ENCODE measurements at places on chromosomes 1 and 21.

DNA sequence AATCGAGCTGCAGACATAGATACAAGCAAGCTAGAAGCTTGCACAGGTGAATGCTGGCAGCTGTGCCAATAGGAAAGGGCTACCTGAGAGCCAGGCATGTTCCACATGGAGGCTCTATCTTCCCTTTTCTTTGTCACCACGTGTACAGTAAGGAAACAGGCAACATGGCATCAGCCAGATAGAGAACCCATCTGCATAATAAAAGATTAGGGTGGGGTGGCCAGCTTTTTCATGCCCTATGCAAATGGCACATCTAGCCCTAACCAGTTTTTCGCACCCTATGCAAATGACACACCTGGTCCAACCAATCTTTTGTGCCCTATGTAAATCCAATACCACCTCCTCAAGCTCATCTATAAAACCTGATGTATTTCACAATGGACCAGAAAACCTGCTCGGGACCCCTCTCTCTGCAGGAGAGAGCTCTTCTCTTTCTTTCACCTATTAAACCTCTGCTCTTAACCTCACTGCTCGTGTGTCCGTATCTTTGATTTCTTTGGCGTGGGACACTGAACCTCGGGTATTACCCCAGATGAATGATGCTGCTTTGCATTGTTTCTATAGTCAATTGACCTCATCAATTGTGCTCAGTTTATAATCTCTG lies 93.9 kb downstream of the SLC30A10 start:
- DNase-seq: no peak

DNA sequence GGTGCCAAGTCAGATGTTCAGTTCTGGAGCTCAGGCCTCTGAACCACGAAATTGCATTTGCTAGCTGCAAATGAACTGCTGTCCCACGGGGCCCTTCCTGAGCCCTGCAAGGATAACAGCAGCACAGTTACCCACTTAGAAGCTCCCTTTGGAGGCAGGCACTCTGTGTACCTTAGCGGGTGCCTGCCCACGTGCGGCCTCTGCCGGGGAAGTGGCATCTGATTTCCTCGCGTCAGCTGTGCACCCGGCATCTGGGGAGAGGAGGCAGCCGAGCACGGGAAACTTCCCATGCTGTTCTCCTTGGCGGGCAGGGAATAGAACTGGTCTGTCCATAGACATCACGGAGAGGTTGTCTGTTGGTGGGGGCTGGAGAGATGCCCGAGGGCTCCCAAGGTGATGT lies 148.0 kb upstream of the C1orf174 start:
- DNase-seq: no peak

DNA sequence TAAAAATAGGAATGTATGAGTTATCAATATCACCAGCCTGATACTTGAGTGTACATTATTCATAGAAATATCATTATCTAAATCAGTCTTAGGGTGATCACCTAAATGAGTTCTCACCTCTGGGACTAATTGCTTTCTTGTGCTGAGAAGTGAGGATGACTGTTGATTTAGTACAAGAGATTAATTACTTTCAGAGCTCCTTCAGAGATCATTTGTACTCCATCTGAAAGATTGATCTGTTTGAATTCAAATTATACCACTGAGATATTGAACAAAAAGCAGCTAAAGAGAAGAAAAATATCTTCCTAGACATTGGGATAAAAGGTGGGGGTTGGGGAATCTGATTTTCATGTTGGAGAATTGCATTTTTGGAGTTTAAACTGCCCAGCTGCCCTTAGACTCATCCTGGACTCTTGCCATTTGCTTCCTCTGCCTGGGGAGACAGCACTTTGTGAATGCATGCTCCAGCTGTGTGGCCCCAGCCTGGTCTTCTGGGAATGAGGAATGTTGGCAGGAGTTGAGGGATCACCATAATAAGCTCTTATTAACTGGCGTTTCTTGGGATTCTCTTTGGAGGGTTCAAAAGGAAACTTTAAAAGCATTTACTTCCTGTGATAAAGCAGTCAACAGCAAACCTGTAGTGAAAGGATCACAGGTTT lies 19.7 kb upstream of the PGBD2 start:
- DNase-seq: no peak

DNA sequence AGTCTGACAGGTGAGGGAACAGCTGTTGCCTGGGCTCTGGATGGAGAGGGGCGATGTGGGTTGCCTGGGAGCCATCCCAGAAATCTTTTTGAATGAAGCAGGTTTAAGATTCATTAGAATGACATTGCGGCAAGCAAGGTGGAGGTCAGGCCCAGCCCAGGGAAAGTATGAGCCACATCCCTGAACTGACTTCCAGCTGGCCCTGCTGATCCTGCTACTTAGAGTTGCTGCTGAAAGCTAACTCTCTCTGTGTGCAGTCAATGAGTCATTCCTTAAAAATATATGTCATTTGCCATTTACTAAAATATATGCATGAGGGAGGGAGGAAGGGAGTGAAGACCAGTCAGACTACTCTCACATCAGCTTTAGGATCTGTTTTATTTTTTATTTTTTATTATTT lies 54.3 kb upstream of the RAB3GAP2 start:
- DNase-seq: no peak

DNA sequence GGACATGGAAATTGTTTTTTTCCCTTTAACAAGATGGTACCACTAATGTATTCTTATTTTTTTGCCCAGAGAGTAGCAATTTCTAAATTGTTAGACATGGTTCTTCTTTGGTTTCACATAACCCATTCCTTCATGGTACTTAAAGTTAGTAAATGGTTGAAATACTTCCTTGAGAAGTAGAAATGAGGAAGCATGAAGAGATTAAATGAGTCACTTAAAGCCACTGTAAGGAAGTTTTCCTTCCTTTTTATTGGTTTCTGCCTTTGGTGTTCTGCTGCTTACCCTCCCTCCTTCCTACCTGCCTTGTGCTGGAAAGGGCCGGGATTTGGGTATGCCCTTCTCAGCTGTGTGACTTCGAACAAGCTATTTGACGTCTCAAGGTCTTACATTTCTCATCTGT lies 101.0 kb downstream of the KIF26B start:
- DNase-seq: no peak

DNA sequence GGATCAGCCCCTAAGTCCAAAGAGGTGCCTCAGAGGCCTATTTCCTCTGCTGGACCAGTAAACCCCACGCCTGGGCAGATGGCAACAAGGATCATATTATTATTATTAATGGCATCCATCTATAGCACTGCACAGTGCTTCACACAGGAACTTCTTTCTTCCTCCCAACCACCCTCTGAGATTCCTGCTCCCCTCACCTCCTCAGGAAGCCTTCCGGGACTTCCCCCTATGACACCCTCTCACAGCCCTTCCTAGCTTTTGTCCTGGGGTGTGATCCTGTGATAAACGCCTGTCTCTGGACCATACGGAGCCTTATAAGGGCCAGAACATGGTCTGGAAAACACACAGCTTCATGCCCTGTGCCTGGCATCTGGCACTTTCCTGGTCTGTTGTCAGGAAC lies 3.2 kb downstream of the FBXO2 start:
- no peak for DNase-seq

DNA sequence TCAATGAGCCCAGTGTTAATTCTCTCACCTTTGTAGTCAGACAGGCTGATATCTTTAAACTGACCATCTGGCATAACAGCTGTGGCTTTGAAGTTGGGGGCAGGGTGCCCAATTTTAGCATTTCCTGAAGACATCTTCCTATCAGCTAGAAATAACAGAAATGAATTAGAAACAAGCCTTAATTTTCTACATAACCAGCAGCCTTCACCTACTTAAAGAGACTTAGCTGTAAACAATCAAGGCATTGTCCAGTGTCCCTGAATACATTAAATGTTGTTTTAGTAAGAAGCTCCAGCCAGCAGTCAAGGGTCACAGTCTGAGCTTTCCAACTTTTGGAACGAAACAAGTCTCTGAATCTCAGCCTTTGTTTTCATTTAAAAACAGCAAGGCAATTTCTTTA lies 2.8 kb downstream of the PRDX1 start:
- no peak for DNase-seq

GRCh38 chr21:46048926-46049889 lies 48.7 kb upstream of the COL6A2 start:
- no peak for DNase-seq

DNA sequence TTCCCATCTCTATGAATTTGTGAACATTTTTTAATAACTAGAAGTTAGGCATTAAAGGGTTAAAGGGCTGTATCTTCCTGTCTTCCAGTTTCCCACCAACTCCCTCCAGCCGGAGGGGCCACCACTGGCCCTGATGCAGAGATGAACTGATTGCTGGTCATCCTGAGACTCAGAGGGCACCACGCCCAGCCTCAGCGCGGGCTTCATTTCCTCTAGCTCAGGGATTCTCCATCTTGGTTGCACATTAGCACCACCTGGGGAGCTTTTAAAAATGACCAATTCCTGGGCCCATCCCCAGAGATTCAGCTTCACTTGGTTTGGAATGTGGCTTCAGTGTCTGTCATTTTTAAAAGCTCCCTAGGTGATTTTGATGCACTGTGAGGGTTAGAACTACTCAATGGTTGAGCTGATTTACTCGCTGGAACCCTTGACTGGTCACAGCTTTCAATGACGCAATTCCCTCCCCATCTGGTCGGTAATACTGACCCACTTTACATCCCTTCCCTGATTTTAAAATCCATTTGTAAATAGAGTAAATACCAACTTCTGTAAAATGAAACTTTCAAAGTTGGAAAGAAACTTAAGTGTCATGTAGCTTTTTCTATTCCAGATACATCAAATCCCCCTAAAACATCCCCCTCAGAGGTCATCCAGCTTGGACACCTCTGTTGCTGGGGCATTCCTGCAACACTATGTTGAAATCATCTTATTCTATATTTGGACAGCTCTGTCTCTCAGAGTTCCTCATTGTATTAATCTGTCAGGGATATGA lies 5.1 kb downstream of the NAV1 start:
- DNase-seq: no peak

DNA sequence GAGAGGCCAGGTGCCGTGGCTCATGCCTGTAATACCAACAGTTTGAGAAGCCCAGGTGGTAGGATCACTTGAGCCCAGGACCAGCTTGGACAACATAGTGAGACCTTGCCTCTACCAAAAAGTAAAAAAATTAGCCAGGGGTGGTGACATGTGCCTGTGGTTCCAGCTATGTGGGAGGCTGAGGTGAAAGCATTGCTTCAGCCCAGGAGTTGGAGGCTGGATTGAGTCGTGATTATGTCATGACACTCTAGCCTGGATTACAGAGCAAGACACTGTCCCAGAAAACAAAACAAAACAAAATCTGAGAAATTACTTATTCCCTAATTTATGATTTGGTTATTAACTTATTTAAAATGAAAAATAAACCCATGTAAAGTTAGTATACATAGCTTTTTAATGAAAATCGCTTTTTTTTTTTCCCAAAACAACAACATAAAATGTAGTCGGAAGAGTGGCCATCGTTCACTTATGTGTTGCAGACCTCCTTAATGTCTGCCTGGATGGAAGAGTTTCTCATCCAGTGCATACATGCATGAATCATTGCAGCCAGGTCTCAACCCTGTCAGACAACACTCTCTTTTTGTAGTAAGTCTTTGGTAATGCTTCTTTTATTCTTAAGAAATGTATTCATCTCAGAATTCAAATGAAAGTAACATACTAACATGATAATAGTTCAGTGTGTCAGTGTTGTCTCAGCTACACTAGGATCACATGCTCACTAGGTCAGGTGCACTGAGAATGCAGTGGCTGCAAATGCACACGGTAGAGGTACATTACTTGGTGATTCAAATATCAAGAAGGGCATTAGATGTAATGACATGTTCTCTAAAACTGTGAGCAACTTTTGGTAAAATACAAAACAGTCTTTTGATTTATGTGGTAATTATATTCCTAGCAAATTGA lies 28.0 kb downstream of the ITSN1 start:
- no peak for DNase-seq

DNA sequence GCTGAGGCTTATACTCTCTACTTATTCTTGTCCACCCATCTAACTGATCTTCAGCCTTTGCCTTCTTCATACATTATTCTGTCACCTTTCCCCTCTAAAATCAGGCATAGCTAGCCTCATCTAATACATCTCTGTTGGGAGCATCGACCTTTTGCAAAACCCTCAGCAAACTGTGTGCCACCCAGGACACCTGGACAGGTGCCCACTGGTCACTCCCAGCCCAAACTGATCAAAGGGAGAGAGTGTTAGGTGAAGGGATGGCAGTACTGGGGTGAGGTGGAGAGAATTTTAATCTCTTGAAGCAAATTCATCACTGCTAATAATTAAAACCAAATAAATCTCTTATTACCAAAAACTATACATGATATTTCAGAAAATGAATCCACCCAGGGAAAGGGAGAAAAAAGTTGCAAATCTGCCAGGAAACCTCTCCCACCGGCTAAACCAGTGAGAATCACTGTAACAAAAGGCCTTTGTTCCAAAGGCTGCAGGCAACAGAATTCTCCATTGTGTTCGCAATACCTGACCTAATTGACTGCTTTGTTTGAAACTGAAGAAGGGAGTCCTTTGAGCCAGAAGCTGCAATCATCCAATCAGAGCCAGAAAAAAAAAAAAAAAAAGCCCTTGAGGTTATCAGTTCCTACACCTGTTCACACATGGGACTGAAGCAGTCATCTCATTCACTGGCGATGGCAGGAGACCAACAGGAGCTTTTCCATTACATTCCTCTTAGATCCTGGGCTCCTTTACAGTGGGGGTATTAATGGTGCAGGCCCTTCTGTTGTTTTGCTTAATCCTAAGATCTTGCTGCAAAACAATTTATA lies 172.6 kb downstream of the APP start:
- no peak for DNase-seq

GRCh38 chr1:105294838-105295237 lies 1545.1 kb downstream of the AMY1C start:
- no peak for DNase-seq

GRCh38 chr1:246199086-246199645 lies 307.9 kb downstream of the SMYD3 start:
- DNase-seq: no peak

- no peak for DNase-seq
Measured at GRCh38 chr1:204475656-204476432, 18.8 kb downstream of the PIK3C2B start.

- DNase-seq: no peak
Measured at GRCh38 chr1:237568955-237569354, 321.8 kb downstream of the ZP4 start.

- DNase-seq: no peak
Measured at GRCh38 chr1:67149179-67149770, 14.5 kb upstream of the C1orf141 start.

- no peak for DNase-seq
Measured at GRCh38 chr1:205703072-205703471, 22.8 kb upstream of the SLC45A3 start.

GRCh38 chr1:25562101-25562927 lies 18.9 kb downstream of the LDLRAP1 start:
- no peak for DNase-seq

DNA sequence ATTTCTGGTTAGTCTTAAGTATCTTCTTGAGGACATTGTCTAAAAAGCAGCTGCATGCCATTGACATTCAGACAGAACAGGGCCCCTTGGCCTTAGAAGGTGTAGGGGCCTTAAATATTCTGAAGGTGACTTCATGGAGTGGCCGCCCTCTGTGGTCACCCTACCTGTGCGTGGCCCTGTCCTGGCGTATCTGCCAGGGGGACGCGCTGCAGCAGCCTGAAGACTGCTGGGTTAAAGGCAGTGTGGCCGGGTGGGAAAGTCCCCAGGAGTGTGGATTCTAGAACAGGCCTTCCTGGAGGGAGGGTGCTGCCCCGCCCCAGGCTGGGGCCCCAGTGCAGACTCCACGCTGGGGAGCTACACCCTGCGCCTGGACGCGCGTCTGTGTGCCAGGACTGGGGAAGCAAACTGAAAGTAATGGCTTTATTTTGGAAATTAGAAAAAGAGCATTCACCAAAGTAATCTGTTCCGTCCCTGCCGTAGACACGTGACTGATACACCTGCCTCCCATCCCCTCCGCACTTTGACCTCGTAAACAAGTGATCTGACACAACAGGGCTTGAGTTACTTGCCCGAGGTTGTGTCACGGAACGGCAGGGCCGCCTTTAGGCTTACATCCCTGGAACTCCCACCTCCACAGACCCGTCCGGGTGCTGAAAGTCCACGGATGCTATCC lies 1.8 kb downstream of the AGPAT3 start:
- DNase-seq: peak; percentile 85
